ENCODE measurements at places on chromosomes 13 and 19.

- no peak for DNase-seq
These were observed 77.7 kb downstream of the MIPEP start for GRCh38 chr13:23811366-23812062.

- DNase-seq = no peak
These were observed 33.9 kb upstream of the TPT1 start for GRCh38 chr13:45374917-45375316.

- DNase-seq = no peak
These were observed 28.4 kb downstream of the SOX1 start for GRCh38 chr13:112095354-112095753.

- no peak for DNase-seq
These were observed 333.2 kb downstream of the DNAJC15 start for GRCh38 chr13:43356567-43356966.

DNA sequence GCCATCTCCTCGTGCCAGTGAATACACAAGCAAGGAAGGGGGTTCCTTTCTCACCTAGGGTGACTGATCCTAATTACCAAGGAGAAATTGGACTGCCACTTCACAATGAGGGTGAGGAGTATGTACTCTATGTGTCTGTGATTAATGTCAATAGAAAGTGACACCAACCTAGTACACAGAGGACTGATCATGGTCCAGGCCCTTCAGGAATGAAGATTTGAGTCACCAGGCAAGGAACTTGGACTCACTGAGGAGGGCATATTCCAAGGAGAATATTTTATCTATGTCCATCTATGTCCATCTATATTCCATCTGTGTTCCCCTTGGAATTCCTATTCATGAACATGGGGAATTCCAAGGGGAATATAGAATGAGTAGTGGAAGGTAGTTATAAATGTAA lies 9.2 kb upstream of the ALOX5AP start:
- DNase-seq = no peak

- DNase-seq = no peak
These were observed 90.0 kb downstream of the TNFRSF19 start for GRCh38 chr13:23660249-23660648.

DNA sequence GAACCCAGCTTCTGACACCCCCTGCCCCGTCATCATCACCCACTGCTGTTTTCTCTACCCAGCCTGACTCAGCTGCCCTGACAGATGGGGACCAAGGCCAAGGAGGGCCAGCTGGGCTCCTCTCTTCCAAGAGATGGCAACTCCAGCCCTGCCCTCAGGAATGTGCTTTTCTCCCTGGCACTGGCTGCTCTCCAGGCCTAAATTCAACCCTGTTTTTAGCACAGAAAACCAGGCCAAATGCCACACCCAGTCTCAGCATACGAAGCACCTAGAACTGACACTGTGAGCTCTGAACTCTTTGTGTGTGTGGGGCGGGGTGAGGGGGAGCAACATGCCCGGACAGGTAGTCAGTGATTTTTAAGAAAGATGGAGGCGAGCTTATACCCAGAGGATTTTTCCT lies 23.4 kb upstream of the IGFL1 start:
- DNase-seq = no peak

- no peak for DNase-seq
These were observed 211.3 kb downstream of the RBM26 start for GRCh38 chr13:79194727-79195126.

GRCh38 chr13:21826214-21827015 lies 155.5 kb downstream of the FGF9 start:
- DNase-seq = no peak

DNA sequence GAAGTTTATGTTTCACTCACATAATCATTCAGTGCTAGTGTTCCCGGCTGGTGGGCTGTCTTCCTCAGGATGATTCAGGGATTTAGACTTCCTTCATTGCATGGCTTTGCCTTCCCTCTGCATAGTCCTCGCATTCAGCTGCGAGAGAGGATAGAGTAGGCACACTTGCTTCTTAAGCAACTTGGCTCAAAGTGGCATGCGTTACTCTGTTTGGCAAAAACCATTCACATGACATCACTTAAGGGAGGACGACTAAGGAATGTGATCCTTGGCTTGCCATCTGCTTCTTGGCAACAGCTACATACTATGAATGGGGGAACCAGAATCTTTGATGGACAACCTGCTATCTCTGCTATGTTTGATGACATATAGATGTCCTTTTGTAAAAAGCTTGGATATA lies 359.3 kb downstream of the TDRD3 start:
- DNase-seq = no peak

- DNase-seq = no peak
These were observed 189.3 kb upstream of the SPRY2 start for GRCh38 chr13:80530191-80530590.

GRCh38 chr19:47581605-47582319 lies 8.8 kb upstream of the ZNF541 start:
- DNase-seq = no peak

GRCh38 chr19:46394402-46394797 lies 19.0 kb downstream of the CCDC8 start:
- no peak for DNase-seq

GRCh38 chr19:4966591-4966990 lies 2.3 kb upstream of the KDM4B start:
- no peak for DNase-seq

GRCh38 chr13:96299235-96299634 lies 209.3 kb downstream of the HS6ST3 start:
- no peak for DNase-seq

GRCh38 chr13:41709511-41709910 lies 251.4 kb downstream of the VWA8 start:
- no peak for DNase-seq

GRCh38 chr13:83622422-83622784 lies 259.9 kb downstream of the SLITRK1 start:
- no peak for DNase-seq

- peak; percentile 25 for DNase-seq
These were observed 603 bp downstream of the TM9SF2 start for GRCh38 chr13:99501848-99502301.

- DNase-seq = no peak
These were observed 27.3 kb downstream of the IGFL1 start for GRCh38 chr19:46256855-46257254.

GRCh38 chr19:16554776-16555175 lies 12.5 kb upstream of the CHERP start:
- DNase-seq = no peak

DNA sequence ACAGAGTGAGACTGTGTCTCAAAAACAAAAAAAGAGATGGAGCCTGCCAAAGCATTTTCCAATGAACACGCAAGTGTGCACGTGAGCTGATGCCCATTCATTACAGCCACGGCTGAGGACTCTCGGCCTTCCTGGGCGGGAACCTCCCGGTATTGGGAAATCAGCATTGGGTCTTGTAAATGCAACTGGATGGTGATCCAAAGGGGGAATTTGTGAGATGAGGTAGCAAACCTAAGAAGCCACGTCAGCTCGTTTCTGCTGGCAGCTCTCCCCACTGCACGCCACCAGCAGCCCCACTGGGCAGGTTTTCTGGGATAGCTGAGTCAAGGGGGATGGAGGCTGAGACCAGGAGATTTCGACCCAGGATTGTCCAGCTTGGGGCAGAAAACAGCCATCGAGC lies 11.5 kb downstream of the C13orf46 start:
- no peak for DNase-seq

DNA sequence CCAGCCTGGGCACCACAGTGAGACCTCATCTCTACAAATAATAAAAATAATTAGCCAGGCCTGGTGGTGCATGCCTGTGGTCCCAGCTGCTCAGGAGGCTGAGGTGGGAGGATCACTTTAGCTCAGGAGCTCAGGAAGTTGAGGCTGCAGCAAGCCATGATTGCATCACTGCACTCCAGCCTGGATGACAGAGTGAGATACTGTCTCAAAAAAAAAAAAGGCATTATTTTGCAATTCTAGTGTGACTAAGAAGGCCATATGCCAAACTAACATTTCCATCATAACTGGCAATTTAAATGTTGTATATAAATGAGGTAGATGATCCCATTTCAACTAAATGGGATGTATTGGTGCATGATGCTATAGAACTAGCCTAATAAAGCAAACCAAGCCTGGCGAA lies 632.8 kb upstream of the KLF12 start:
- no peak for DNase-seq
